ENCODE measurements at places on chromosomes 3 and 15.

DNA sequence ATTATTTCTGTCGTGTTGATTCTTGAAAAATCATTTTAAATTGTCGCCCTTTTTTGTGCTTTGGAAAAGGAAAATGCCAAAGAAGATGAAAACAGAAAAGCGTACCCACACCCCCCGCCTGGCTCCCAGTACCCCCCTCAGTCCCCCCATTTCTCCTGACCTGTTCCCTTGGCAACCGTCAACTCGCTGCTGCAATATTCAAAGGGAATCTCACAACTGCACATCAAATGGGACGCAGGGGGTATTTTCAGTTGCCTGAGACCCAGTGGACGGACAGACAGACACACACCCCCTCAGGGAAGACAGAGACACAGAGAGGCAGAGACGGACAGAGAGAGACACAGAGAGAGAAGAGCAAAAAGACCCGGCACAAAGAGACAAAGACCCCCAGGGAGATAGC, 83.5 kb upstream of the PRR20G start:
- H3K27me3 ChIP-seq = peaks cover 4% of the 10 kb centered on the region
- no peak overlapping the region for H3K4me3 ChIP-seq
- no peaks in the 10 kb centered on the region for H3K4me1 ChIP-seq
- no peak overlapping the region for H3K27ac ChIP-seq

DNA sequence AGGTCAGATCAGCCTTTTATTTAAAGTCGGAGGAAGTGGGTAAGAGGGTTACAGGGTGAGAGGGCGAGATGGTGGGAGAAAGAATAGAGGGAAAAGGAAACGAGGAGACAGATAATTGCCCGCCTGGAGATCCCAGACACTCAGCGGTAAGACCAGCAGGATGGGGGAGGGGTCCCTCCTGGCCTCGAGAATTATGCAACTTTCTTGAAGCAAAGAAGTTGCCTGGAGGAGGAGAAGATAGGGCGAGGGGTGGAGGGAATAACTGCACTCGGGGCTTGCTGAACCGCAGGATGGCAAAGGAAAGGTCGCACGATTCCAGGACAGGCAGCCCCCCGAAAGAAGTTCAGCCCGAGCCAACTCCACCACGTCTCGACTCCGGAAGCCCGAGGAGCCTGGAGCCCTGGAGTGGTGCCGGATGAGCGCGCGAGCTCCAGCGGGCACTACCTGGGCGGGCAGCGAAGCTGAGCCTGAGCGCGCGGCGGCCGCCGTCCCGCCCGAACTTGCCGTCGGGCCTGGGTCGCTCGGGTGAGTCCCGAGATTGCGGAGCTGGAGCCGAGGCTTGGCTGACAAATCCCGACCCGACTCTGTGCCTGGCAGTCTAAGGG, 402 bp downstream of the WWTR1 start:
- H3K27ac ChIP-seq = peak overlapping the region; percentile 98
- H3K36me3 ChIP-seq = no peaks in the 10 kb centered on the region
- peak overlapping the region; percentile 80 for H3K4me3 ChIP-seq
- no peaks in the 10 kb centered on the region for H3K27me3 ChIP-seq

- no peak overlapping the region for H3K4me3 ChIP-seq
- no peaks in the 10 kb centered on the region for H3K27me3 ChIP-seq
- H3K36me3 ChIP-seq = no peaks in the 10 kb centered on the region
- peak; percentile 72 for DNase-seq
These were observed 17.5 kb upstream of the GASK1A start for GRCh38 chr3:42961633-42962032.

DNA sequence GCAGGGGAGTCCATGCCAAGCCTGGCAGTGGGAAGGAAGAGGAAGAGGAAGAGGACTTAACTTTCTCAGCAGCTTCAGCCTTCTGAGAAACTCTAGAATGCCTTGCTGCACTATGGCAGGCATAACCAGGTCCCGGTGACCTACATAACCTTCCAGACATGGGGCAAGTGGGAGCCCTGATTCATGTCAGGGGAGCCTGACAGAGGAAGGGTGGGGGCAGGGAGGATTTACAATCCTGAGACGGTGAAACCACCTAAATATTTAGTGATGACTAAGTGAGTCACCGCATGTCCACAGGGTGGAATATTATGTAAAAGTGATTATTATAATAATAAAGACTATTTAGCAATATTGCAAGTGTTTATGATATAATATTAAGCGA, 46.7 kb downstream of the AMOTL2 start:
- no peak for DNase-seq
- H3K36me3 ChIP-seq = no peaks in the 10 kb centered on the region
- H3K4me3 ChIP-seq = no peak overlapping the region
- peaks cover 72% of the 10 kb centered on the region for H3K4me1 ChIP-seq

DNA sequence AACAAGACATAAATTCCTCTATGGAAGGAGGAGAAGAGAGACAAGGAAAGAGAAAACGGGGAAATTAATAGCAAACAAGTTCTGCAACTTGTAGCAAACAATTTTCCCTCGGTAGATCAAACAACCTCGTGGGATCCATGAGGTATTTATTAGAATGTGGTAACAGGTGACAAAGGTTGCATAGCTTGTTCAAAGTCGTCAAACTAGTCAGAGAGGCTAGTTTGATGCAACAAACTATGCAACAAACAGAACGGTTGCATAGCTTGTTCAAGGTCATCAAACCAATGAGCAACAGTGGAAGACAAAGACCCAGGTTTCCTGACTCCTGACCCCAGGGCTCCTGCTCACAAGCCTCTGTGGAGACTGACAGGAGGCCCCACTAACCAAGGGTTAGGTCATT, 20.7 kb downstream of the MB21D2 start:
- H3K4me3 ChIP-seq = no peak overlapping the region
- DNase-seq = no peak
- no peaks in the 10 kb centered on the region for H3K4me1 ChIP-seq
- H3K27ac ChIP-seq = no peak overlapping the region
- no peaks in the 10 kb centered on the region for H3K27me3 ChIP-seq
- no peaks in the 10 kb centered on the region for H3K36me3 ChIP-seq

DNA sequence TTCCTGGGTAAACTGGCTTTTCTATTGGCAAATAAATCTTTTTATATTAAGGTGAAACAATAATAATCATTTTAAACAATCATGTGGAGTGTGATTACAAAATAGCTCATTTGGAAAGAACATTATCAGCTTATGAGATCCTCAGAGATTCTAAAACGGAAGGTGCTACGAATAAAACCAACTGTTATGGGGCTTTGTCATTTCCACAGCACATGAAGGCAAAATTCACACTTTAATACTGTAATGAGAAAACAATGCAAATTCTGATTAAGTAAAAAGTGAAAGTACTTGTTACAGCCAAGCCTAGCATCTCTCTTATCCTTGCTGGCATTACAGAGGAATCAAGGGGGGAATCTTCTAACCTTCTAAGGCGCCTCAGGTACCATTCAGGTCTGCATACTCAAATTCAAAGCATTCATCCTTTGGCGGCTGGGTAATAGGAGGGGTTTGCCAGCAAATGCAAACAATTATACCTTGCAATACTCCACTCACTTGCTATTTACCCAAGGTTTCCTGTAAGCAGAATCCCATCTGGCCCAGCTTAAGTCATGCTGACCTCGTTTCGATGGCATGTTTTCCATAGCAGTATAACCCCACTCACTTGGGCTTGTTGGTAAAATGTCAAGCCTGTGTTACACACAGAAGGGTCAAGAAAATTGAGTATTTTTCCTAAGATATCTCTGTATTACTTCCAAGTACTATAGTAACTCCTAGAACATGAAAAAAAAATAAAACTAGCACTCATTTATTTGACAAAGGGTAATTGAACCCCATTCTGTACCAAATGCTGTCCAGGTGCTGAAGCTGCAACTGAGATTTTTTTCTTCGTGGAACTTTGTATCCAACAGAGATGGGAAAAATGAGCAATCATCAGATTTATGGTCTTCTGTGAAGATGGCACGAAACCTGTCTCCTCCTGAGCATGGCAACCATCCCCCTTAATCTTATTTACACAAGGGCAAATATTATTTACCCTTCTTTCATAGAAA, 183.7 kb upstream of the LMCD1 start:
- no peaks in the 10 kb centered on the region for H3K4me1 ChIP-seq
- H3K36me3 ChIP-seq = no peaks in the 10 kb centered on the region
- H3K27me3 ChIP-seq = no peaks in the 10 kb centered on the region
- DNase-seq = no peak
- H3K27ac ChIP-seq = no peak overlapping the region

DNA sequence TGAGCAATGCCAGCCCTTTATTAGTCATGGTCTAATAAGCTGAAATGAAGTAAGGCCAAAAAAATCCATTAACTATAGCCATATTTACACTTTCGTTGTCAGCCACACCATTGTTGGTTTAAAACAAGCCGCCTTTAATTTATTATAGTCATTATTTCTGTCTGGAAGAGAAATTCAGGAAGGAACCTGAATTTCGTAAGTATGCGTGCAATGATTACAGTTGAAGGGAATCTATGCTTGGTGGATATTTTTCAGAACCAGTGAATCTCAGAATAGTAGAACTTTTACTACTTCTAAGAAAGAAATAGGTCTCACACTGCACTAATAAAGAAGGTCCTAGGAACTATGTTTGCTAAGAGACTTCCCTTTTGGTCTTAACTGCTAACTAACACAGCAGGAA, 59.1 kb downstream of the FAM43A start:
- H3K4me1 ChIP-seq = no peaks in the 10 kb centered on the region
- no peaks in the 10 kb centered on the region for H3K36me3 ChIP-seq
- no peak for DNase-seq
- H3K27me3 ChIP-seq = no peaks in the 10 kb centered on the region
- H3K27ac ChIP-seq = no peak overlapping the region
- H3K4me3 ChIP-seq = no peak overlapping the region

GRCh38 chr15:95669146-95669922, 661.2 kb upstream of the NR2F2 start:
- H3K27me3 ChIP-seq = no peaks in the 10 kb centered on the region
- no peaks in the 10 kb centered on the region for H3K36me3 ChIP-seq
- no peaks in the 10 kb centered on the region for H3K4me1 ChIP-seq
- no peak overlapping the region for H3K27ac ChIP-seq
- H3K4me3 ChIP-seq = peak overlapping the region; percentile 7
- DNase-seq = no peak

GRCh38 chr3:98521897-98522543, 682 bp downstream of the CLDND1 start:
- H3K4me1 ChIP-seq = peaks cover 43% of the 10 kb centered on the region
- no peaks in the 10 kb centered on the region for H3K36me3 ChIP-seq
- no peaks in the 10 kb centered on the region for H3K27me3 ChIP-seq
- peak overlapping the region; percentile 94 for H3K27ac ChIP-seq
- no peak for DNase-seq

- no peaks in the 10 kb centered on the region for H3K36me3 ChIP-seq
- H3K27me3 ChIP-seq = no peaks in the 10 kb centered on the region
- H3K27ac ChIP-seq = no peak overlapping the region
- DNase-seq = no peak
- no peaks in the 10 kb centered on the region for H3K4me1 ChIP-seq
- no peak overlapping the region for H3K4me3 ChIP-seq
These were observed 165.3 kb downstream of the FMN1 start for GRCh38 chr15:33029109-33029652.

- peaks cover 40% of the 10 kb centered on the region for H3K36me3 ChIP-seq
- H3K27me3 ChIP-seq = no peaks in the 10 kb centered on the region
- H3K4me3 ChIP-seq = no peak overlapping the region
- DNase-seq = no peak
These were observed 39.2 kb downstream of the CCK start for GRCh38 chr3:42226470-42227425.

GRCh38 chr3:155312781-155313180, 19.3 kb upstream of the STRIT1 start:
- no peak for DNase-seq
- peaks cover 3% of the 10 kb centered on the region for H3K4me1 ChIP-seq
- no peak overlapping the region for H3K27ac ChIP-seq
- H3K36me3 ChIP-seq = no peaks in the 10 kb centered on the region
- H3K4me3 ChIP-seq = no peak overlapping the region
- no peaks in the 10 kb centered on the region for H3K27me3 ChIP-seq

DNA sequence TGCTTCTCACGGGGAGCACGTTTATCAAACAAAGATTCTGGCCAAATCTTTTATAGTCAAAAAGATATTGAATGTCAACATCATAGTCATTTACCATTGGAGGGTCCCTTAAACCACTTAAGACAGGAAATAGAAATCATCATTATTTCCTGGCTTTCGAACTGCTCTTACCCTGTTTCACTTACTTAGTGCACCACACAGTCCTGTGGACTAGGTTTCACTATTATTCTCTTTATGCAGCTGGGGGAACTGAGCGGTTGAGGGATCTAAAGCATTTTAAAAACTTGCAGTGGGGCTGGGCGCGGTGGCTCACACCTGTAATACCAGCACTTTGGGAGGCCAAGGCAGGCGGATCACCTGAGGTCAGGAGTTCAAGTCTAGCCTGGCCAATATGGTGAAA, 13.7 kb upstream of the TPRG1 start:
- no peaks in the 10 kb centered on the region for H3K27me3 ChIP-seq
- DNase-seq = no peak
- no peak overlapping the region for H3K27ac ChIP-seq
- no peaks in the 10 kb centered on the region for H3K36me3 ChIP-seq
- H3K4me1 ChIP-seq = no peaks in the 10 kb centered on the region

- H3K4me1 ChIP-seq = no peaks in the 10 kb centered on the region
- no peak overlapping the region for H3K27ac ChIP-seq
- no peaks in the 10 kb centered on the region for H3K27me3 ChIP-seq
- H3K36me3 ChIP-seq = no peaks in the 10 kb centered on the region
- H3K4me3 ChIP-seq = no peak overlapping the region
These were observed 6.3 kb upstream of the HCN4 start for GRCh38 chr15:73375012-73375411.

Measured in tibial nerve (tissue), 4 donors.